Stimulated activated CD8-positive, alpha-beta memory T cell treated with anti-CD3 and anti-CD28 coated beads, Interleukin-12 subunit alpha, Interleukin-12 subunit beta, amount 100 ng/mL, for 1 hour (primary cell): ENCODE measurements at places on chromosomes 16 and 17.
A peak's percentile ranks its signal among the peaks of the same experiment; 100 is the strongest.

DNA sequence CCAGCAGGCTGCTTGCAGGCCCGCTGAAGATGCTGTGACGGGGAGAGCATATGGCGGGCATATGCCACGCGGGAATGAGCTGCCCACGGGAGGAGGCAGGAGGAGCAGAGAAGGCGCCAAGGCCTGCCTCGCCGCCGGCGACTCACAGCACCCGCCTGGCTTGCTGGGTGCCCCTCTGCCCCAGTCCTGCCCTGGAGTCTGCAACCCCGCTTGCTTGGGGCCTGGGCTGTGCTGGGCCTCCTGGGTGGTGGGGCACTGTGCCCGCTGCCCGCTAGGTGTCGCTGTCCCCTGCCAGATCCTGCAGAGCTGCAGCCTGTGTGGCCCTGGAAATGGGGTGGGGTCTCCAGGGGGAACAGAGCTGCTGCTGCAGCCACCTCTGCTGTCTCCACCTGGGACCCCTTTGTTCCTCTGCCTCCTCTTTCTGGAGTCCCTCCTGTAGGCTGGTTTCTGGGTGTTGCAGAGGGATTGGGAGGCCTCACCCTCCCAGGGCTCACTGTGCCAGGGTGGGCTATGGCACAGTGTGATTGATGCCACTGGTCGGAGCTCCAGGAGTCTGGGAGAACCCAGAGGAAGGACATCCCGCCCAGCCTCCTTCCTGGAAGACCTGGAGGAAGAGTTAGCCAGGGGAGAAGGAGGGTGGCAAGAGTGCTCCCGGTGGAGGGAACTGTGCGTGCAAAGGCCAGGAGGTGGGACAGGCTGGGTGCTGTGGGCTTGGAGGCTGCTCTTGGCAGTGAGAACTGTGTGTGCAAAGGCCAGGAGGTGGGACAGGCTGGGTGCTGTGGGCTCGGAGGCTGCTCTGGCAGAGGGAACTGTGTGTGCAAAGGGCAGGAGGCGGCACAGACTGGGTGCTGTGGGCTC, 141.0 kb upstream of the CIBAR2 start:
- DNase-seq: peak; percentile 33

- no peak for DNase-seq
These were observed 49.9 kb downstream of the MAP2K4 start for GRCh38 chr17:12070561-12070960.

GRCh38 chr17:13508896-13509295, 92.8 kb downstream of the HS3ST3A1 start:
- DNase-seq: no peak

DNA sequence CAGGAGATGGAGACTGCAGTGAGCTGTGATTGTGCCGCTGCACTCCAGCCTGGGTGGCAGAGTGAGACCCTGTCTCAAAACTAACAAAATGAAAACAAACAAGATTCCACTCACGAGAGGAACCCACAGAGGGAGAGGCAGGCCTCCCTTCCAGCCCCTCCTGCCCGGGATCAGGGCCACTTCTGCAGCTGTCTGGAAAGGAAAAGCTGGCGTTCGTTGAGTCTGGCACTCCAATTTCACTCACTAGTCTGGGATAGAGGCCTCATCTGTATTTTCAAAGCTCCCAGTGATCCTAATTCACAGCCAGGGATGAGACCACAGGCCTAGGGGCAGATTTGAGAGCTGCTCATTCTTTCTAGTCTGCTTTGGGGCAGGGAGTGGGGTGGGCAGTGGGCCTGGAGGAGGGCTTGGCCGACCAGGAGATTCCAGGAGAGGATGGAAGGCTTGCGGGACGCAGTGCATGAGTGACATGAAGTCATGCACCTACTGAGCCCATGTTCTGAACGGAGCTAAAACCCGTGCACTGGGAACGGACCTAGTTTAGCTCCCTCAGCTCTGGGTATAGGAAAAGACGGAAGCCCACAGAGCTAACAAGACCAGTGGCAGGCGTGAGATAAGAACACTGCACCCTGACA, 54.0 kb downstream of the COTL1 start:
- DNase-seq: no peak

- no peak for DNase-seq
These were observed 197.7 kb downstream of the WWOX start for GRCh38 chr16:78297066-78297666.

DNA sequence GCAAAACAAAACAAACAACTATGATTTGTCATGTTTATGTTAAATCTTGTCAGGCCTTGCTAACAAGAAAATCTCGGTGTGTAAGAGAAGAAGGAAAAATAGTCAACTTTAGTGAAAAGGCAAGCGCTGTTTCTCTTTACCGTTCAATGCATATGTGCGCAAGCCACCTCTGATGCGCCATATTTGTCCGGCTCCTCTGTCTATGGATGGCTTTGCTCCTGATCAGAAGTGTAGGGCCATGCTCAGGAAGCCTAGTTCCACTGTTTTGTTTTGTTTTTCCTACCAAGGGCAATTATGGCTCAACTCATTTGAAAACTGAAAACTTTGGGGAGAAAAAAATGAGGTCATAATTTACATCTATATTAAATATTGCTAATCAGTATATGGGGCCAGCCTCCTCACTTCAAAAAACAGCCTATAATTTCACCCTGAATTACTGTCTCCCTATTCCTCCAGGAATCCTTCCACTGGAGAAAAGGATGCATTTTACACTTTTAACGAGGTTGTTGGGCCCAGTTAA, 4.5 kb downstream of the MAF start:
- no peak for DNase-seq

GRCh38 chr17:76153640-76154039, 12.6 kb upstream of the FOXJ1 start:
- no peak for DNase-seq
